ENCODE measurements at places on chromosomes 1 and 21. TPM values are rescaled to one million over a fixed set of nuclear protein-coding genes. Genes with fewer than 3 reads are reported as not detected.

The FAM177B gene
- total RNA-seq, result not detected

The MAP1LC3C gene
- total RNA-seq, result not detected

The FAM163A gene
- total RNA-seq, result not detected

The PRDM16 gene
- not detected for total RNA-seq

The KCNH1 gene
- total RNA-seq, result not detected

The PADI3 gene
- not detected for total RNA-seq

The AURKAIP1 gene
- total RNA-seq, result 97.1 TPM

The FCRL2 gene
- not detected for total RNA-seq

GRCh38 chr1:58939146-58939545, 155.3 kb upstream of the JUN start:
- no peak overlapping the region for H3K4me3 ChIP-seq
- no peak overlapping the region for H3K27ac ChIP-seq
- no peak for DNase-seq
- peaks cover 3% of the 10 kb centered on the region for H3K27me3 ChIP-seq
- H3K36me3 ChIP-seq, result peaks cover 3% of the 10 kb centered on the region

GRCh38 chr1:74771913-74772515, 39.1 kb downstream of the TYW3 start:
- H3K27me3 ChIP-seq, result peaks cover 7% of the 10 kb centered on the region
- no peak overlapping the region for H3K27ac ChIP-seq
- H3K4me1 ChIP-seq, result no peaks in the 10 kb centered on the region
- H3K4me3 ChIP-seq, result no peak overlapping the region

GRCh38 chr1:95263450-95263849, 29.4 kb downstream of the RWDD3 start:
- no peaks in the 10 kb centered on the region for H3K36me3 ChIP-seq
- no peak overlapping the region for H3K4me3 ChIP-seq
- no peaks in the 10 kb centered on the region for H3K4me1 ChIP-seq
- no peaks in the 10 kb centered on the region for H3K27me3 ChIP-seq
- DNase-seq, result no peak

DNA sequence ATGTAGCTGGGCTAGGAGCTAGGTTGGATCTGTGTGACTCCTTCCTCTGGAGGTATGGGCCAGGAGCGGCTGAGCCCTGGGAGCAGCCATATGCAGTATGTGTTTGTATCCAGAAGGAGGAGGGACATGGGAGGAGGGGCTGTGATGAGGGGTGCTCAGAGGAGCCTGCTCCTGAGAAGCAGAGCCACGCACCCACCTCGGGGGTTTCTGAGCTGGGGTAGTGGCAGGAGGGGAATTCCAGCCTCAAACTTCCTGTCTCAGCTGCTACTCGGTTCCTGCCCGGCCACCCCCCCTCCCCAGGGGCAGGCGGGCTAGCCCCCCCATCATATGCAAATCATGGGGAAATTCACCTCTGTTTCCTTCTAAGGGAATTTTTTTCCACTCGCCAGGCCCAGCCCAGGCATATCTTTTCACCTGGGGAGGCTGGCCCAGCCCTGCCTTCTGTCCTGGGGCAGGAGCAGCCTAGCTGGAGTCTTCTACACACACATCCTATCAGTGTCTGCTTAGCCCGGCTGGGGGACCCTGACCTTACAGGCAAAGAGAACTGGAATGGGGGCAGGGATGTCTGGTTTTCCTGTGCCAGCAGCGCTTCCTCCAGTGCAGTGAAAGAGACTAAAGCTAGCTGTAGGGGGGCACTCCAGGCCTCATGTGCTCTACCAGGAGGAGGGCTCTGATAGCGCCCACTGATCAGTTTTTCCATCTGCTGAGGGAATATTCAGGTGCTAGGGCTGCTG, 3.0 kb downstream of the ZC3H12A start:
- peaks cover 36% of the 10 kb centered on the region for H3K36me3 ChIP-seq
- peak; percentile 63 for DNase-seq
- H3K4me1 ChIP-seq, result peaks cover 41% of the 10 kb centered on the region

DNA sequence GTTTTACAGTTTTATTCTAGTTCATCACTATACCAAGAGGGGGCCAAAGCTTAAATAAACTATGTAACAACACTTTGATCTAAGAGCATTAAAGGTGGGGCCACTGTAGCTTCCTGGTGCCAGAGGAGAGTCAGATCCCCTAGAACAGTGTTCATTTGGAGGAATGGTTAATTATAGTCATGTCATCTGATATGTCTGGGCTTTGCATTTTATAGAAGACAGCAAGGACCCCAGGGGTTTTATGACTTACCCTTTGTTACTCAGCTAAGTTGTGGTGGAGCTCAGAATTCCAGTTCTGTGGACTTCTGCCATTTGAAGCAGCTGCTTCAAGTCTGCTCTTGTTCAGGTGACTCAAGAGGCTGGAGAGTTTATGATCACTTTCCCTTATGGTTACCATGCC, 16.7 kb downstream of the KDM4A start:
- no peaks in the 10 kb centered on the region for H3K27me3 ChIP-seq
- no peak overlapping the region for H3K27ac ChIP-seq
- DNase-seq, result no peak
- peaks cover 44% of the 10 kb centered on the region for H3K36me3 ChIP-seq

- H3K4me1 ChIP-seq, result no peaks in the 10 kb centered on the region
- no peak overlapping the region for H3K27ac ChIP-seq
- H3K36me3 ChIP-seq, result no peaks in the 10 kb centered on the region
- no peak overlapping the region for H3K4me3 ChIP-seq
- no peak for DNase-seq
Measured at GRCh38 chr1:103156966-103157365, 48.6 kb upstream of the COL11A1 start.

GRCh38 chr1:158145173-158145719, 35.4 kb upstream of the CD1D start:
- H3K4me1 ChIP-seq, result peaks cover 4% of the 10 kb centered on the region
- H3K27me3 ChIP-seq, result no peaks in the 10 kb centered on the region
- DNase-seq, result no peak
- no peak overlapping the region for H3K4me3 ChIP-seq

GRCh38 chr1:45569571-45569961, 14.3 kb upstream of the NASP start:
- peaks cover 16% of the 10 kb centered on the region for H3K36me3 ChIP-seq
- no peak for DNase-seq
- no peaks in the 10 kb centered on the region for H3K27me3 ChIP-seq
- H3K4me1 ChIP-seq, result peaks cover 2% of the 10 kb centered on the region

DNA sequence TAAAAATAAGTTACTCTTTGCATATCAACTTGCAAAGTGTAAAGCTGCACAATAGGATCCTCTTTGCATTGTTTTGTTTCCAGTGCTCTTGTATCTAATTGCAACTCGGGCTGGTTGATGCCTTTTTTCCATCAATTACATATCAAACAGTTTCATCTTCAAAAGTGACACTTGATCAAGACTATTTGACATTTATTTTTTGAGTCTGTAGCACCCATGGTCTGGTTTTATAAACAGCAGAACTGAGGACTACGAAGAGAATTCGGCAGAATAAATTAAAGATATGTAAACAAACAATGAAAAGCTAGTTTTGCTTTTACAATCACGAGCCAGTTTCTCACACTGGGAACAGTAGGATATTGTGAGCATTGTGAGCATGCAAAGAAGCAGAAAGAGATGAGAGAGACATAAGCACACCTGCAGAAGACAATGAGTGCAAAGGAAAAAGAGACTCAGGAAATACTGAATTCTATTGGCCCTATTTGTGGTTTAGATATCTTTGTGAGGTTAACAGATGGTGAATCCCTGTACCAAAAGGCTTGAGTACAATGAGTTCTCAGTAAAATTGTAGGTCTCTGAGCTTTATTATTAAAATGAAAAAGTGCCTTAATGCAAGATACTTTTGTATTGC, 45.4 kb downstream of the RPL5 start:
- no peaks in the 10 kb centered on the region for H3K27me3 ChIP-seq
- H3K4me3 ChIP-seq, result peak overlapping the region; percentile 63
- H3K27ac ChIP-seq, result peak overlapping the region; percentile 72
- peaks cover 27% of the 10 kb centered on the region for H3K36me3 ChIP-seq

DNA sequence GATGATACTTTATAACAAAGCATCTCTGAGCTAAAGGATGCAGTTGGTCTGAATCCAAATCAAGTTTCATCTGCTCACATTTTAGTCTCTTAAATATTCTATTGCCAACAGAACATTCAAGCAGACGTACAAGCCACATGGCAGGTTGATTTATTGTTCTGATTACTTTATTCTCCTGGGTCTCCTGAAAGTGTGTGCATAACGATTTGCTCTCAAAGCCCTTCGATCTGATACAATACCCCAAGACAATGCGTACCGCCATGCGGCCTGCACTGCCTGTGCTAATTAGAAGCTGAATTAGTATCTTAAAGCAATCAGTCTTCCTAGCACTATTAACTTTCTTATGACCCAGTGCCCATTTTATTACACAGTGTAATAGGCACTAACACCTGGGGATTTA, 56.9 kb downstream of the FHAD1 start:
- DNase-seq, result no peak
- no peaks in the 10 kb centered on the region for H3K36me3 ChIP-seq
- H3K4me1 ChIP-seq, result no peaks in the 10 kb centered on the region
- peaks cover 14% of the 10 kb centered on the region for H3K27me3 ChIP-seq
- no peak overlapping the region for H3K27ac ChIP-seq

DNA sequence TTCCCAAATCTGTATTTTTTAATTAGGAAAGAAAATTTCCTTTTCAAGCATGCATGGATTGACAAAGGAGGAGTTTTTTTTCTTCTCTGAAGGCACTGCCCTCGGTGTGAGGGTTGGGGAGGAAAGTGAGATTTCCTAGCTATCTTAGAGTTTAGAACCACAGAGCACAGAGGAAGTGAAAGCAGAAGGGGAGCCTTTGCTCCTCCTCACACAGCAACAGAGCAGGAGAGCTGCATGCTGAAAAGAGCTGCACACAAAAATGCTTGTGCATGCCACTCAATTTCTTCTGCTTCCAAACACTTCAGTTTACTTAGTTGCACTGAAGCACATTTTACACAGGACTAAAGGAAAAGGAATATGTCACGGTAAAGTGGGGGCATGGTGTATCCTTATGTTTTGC, 308.1 kb downstream of the GPATCH2 start:
- DNase-seq, result no peak
- H3K27ac ChIP-seq, result no peak overlapping the region
- no peak overlapping the region for H3K4me3 ChIP-seq
- H3K27me3 ChIP-seq, result peaks cover 5% of the 10 kb centered on the region

- peaks cover 23% of the 10 kb centered on the region for H3K36me3 ChIP-seq
- no peaks in the 10 kb centered on the region for H3K27me3 ChIP-seq
- no peaks in the 10 kb centered on the region for H3K4me1 ChIP-seq
- no peak for DNase-seq
- H3K4me3 ChIP-seq, result no peak overlapping the region
Measured at GRCh38 chr1:6675941-6676340, 25.7 kb downstream of the DNAJC11 start.

- no peak overlapping the region for H3K27ac ChIP-seq
- H3K36me3 ChIP-seq, result no peaks in the 10 kb centered on the region
- H3K4me3 ChIP-seq, result no peak overlapping the region
Measured at GRCh38 chr1:234840253-234840652, 230.3 kb upstream of the IRF2BP2 start.

DNA sequence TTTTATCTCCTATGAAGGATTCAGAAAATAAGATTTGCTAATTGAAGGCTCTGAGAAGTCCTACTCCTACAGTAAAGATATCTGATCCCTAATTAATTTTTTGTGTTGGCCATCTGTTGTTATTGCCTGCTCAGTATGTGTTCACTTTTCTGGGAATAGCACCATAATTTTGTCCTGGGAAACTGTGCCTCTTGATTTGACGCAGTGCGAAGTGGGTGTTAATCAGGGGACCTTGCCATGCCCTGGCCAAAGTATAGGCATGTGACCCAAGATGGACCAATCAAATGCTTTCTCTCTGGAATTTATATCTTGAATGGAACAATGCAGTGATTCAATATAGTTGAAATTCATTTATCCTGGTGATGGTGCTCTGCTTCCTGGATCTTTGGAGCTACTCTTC, 30.4 kb upstream of the GNG12 start:
- DNase-seq, result no peak
- H3K27me3 ChIP-seq, result peaks cover 12% of the 10 kb centered on the region
- no peak overlapping the region for H3K4me3 ChIP-seq
- no peaks in the 10 kb centered on the region for H3K4me1 ChIP-seq
- H3K27ac ChIP-seq, result no peak overlapping the region
- H3K36me3 ChIP-seq, result no peaks in the 10 kb centered on the region
